ENCODE measurements at places on chromosomes 2 and 18. TPM values are rescaled to one million over a fixed set of nuclear protein-coding genes. Genes with fewer than 3 reads are reported as not detected.

The INPP1 gene
- 18.0 TPM for polyA plus RNA-seq

The GKN2 gene
- not detected for polyA plus RNA-seq

The FHOD3 gene
- polyA plus RNA-seq = 10.8 TPM

The FBXO48 gene
- polyA plus RNA-seq = 4.3 TPM

The DDX18 gene
- polyA plus RNA-seq = 12.6 TPM

The GLS gene
- 6.9 TPM for polyA plus RNA-seq

The SLC11A1 gene
- polyA plus RNA-seq = 0.96 TPM

The ZNF396 gene
- 0.73 TPM for polyA plus RNA-seq

The RRM2 gene
- 9.3 TPM for polyA plus RNA-seq

The TMEM87B gene
- polyA plus RNA-seq = 3.1 TPM

The SERPINB3 gene
- polyA plus RNA-seq = 0.08 TPM

GRCh38 chr2:3637692-3638455 lies 20.1 kb upstream of the ALLC start:
- peak; percentile 39 for DNase-seq

GRCh38 chr2:64796926-64797325 lies 143.2 kb upstream of the SERTAD2 start:
- DNase-seq = no peak

- no peak for DNase-seq
Observed at GRCh38 chr2:169046440-169047151, 15.5 kb upstream of the ABCB11 start.

DNA sequence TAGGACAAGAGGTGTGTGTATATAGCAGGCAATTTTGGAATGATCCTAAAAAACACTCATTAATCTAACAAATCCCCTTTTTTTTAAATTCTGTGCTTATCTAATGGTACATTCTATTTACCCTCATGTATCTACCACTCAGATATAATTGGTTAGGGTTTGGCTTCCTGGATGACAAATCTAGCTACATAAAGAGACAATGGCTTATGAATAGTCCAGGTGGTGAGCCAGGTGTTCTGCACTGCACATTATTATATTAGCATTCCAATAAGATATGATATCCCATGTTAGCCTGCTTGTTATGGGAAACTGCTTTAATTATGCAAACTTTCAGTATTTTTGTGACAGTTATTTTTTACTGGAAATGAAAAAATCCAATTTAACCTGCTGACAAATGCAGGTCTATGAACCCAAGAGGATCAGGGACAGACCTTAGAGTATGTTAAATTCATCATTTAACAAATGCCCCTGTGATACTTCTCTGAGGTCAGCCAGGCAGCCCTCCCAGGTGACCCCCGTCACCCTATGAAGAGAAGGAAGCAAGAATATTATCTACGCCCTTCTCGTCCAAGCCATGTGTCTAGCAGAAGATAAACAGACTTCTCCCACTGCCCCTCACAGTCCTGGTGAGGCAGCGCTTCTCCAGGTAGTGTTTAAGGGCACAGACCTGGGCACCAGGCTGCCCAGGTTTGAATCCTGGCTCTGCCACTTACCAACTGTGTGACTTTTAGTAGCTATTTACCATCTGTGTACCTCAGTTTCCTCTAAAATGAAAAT lies 83.0 kb downstream of the ADD2 start:
- no peak for DNase-seq

- no peak for DNase-seq
Observed at GRCh38 chr18:73615506-73615905, 532.1 kb downstream of the FBXO15 start.

- DNase-seq = no peak
Observed at GRCh38 chr18:10928011-10928771, 221.2 kb downstream of the PIEZO2 start.

DNA sequence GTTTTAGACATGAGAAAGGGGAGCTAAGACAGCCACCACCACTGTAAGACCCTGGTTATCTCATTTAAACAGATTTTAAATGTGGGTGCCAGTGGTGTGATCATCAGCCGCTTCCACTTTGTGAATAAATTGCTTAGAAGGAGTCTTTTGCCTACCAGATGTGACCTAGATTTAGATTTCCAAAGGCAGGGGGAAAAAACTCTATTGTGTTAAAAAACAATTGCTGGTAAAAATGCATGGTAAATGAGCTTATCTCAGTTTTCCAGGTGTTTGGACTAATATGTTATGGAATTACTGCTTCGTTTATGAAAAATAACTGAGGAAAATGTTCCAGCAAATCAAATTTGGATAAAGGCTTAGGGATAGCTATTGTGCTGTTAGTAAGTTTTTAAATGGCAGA lies 466.3 kb upstream of the RAB12 start:
- no peak for DNase-seq

DNA sequence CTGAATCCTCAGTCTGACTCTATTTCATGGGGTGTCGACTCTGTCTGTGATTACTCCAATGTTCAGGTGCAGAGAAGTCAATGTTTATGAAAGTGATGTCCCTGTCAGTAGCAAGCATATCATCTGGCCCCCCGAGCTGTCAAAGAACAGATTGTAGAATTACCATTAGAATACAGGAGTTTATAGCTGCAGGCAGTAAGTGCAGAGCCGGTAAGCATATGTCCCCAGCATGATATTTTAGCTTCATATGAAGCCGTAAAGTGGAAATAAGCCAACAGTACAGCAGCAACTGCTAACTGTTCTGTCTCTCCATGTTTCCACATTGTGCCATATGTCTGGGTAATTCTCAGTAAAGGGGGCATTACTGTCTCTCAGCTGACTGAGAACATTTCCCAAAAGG lies 541.8 kb downstream of the SOX11 start:
- DNase-seq = no peak

GRCh38 chr2:127721311-127721977 lies 20.1 kb downstream of the SFT2D3 start:
- DNase-seq = no peak

DNA sequence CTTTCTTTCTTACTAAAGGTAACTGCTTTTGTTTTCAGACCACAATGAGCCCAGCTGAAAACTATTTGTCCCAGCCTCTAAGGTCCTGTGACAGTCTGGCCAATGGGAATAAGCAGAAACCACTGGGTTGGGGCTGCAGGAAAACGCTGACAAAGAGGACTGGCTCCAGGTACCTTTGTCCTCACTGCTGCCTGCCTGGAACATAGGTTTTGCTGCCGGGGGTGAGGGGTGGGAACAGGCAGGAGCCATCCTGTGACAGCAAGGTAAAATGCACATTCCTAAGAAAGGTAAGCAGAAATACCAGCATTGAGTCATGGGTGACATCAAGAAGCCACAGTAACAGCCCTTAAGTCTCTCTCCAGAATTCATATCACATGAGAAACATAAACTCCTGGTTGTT lies 21.6 kb downstream of the PTPN2 start:
- no peak for DNase-seq

DNA sequence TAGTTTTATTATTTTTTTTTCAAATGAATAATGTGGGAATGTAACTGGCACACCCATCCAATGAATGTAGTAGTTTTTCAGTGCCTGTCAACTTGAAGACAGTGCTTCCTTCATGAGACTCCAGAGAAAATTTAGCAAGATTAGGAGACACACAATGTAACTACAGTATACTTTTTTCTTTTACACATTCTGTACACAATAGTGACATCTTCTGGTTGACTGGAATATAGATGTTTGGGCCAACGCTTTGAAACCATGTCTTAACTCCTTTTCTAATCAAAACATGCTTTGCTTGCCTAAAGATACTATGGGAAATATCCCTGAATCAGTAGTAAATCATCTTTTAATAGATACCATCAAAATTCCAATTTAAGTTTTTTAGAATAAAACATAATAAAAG lies 229.5 kb upstream of the ZC3H15 start:
- DNase-seq = no peak

GRCh38 chr2:3051266-3051665 lies 326.4 kb downstream of the EIPR1 start:
- no peak for DNase-seq

DNA sequence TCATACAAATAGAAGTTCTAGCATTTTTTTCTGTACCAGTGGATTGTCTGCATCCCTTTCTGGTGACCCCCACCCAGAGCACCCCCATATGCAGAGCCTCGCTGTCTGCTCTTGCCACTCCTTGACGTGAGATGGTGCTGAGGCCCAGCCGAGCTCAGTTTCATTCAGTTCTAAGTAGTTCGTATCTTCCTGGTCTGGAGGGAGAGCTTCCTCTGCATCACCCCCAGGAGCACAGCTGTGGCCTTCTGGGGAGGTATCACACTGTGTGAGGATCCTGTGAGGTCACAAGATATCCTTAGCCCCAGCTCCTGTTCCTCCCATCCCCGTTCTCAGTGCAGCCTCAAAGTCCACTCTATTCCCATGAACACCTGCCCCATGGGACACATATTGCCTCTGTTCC lies 132.7 kb downstream of the PTGR3 start:
- no peak for DNase-seq

DNA sequence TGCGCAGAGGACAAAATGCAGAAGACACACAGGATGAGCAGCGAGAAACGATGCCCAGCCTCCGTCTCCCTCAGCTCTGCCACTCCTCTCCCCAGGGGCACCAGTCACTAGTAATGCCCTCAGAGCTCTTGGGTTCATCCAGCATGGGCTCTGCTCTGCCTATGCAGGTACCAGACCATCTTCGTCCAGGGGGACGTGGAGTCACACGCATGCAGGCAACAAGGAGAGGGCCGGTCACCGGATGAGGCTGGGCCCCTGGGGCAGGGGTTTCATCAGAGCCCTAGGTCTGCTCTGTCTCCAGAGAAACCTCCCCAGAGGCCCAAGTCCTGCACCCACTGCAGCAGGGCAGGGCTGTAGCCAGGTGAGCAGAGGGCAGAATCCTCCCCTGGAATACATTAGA lies 23.9 kb downstream of the RAB31 start:
- DNase-seq = no peak

- peak; percentile 44 for DNase-seq
Observed at GRCh38 chr18:4453874-4454536, 1.1 kb downstream of the DLGAP1 start.

GRCh38 chr18:41119031-41119430 lies 836.0 kb upstream of the PIK3C3 start:
- DNase-seq = no peak

DNA sequence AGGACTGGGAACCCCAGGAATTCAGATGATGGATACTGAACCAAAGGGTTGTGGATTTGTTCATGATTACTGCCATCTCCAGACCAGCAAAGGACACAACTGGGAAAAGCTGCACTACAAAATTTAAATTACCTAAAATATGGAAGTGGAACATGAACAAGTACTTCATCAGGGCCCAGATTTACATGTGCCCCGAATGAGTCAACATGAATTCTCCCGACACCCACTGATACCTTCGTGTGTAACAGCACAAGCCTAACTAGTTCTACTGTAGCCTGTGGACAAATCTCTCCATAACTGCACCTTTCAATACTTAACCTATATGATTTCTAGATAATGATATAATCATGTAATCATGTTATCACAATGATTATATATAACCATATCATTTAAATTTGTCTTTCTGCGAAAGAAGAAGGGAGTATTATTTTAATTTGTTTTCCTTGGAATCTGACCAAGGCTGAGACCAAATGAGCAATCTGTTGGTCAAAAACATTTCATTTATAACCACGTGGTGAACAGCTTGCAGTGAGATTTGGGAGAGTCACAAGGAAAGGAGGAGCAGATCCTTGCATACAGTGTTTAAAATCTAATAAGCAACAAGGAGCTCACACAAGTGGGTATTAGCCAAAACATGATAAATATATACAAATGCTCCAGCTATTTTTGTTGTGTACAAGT lies 70.5 kb downstream of the CACNB4 start:
- no peak for DNase-seq

GRCh38 chr18:62975785-62976184 lies 260.4 kb downstream of the PHLPP1 start:
- DNase-seq = no peak

GRCh38 chr2:20487392-20488174 lies 40.7 kb downstream of the RHOB start:
- no peak for DNase-seq

GRCh38 chr2:235894839-235895238 lies 273.3 kb downstream of the GBX2 start:
- no peak for DNase-seq

DNA sequence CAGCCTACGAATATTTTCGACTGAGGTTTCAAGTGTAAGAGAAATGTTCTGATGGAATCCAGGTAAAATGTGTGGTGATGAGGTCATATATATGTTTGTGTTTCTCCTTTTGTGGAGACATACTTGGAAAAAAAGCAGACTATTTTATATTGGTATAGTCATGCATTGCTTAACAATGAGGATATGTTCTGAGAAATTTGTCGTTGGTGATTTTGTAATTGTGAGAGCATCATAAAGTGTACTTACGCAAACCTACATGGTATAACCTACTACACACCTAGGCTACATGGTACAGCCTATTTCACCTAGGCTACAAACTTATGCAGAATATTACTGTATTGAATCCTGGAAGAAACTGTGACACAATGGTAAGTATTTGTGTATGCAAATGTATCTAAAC lies 1849.9 kb upstream of the CELF4 start:
- no peak for DNase-seq

All from psoas muscle (tissue), 8 donors.